ENCODE measurements at places on chromosomes 12 and 14.
A peak's percentile ranks its signal among the peaks of the same experiment; 100 is the strongest.

DNA sequence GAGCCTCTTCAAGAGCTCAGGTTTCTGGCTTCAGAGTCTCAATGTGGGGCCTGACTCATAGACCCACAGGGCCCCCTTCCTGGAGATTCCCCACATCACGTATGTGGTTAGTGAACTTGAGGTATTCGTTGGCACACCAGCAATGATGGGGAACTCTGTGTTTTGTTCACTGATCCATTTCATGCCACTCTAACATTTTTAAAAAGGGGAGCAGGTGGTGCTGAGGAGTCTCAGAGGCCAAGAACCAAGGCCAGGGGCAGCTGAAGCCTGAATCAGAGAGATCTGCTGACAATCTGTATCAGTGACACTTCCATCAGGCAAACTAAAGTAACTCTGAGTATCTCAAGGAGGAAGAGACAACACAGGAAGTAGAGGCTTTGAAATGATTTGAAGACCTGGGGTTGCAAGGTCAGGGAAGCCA is 323.4 kb downstream of the VRK1 start:
- DNase-seq = peak; percentile 37

- DNase-seq = no peak
Observed at GRCh38 chr12:23368590-23368989, 580.9 kb downstream of the SOX5 start.

GRCh38 chr14:70999117-70999516 is 91.9 kb downstream of the PCNX1 start:
- DNase-seq = no peak

DNA sequence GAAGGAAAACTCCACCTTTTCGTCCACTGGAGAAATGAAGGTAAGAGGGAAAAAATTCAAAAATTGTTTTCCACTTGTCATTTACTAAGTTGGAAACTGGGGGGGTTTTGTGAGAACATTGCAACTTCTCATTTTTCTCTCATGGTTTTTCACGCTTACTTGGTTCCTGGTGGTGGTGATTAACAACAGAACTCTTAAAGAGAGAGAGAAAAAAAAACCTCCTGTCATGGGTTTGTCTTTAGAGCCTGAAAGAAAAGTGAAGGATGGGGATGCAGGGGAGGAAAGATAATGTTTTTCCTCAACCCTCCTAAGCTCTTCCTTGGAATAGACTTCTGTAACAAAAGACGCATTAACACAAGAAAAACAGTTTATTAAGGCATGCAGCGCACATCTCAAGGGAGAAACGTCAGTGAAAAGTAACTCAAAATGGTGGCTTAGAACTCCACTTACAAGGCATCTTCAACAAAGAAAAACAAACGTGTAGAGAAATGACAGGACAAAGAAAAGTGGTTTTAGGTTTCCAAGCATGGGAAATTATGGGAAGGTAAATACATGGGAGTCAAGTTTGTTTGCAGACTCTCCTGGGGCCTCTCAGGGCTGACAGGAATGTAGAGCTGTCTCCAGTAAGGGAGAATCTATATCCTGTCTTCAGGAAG is 81.9 kb upstream of the ATF7IP start:
- no peak for DNase-seq

DNA sequence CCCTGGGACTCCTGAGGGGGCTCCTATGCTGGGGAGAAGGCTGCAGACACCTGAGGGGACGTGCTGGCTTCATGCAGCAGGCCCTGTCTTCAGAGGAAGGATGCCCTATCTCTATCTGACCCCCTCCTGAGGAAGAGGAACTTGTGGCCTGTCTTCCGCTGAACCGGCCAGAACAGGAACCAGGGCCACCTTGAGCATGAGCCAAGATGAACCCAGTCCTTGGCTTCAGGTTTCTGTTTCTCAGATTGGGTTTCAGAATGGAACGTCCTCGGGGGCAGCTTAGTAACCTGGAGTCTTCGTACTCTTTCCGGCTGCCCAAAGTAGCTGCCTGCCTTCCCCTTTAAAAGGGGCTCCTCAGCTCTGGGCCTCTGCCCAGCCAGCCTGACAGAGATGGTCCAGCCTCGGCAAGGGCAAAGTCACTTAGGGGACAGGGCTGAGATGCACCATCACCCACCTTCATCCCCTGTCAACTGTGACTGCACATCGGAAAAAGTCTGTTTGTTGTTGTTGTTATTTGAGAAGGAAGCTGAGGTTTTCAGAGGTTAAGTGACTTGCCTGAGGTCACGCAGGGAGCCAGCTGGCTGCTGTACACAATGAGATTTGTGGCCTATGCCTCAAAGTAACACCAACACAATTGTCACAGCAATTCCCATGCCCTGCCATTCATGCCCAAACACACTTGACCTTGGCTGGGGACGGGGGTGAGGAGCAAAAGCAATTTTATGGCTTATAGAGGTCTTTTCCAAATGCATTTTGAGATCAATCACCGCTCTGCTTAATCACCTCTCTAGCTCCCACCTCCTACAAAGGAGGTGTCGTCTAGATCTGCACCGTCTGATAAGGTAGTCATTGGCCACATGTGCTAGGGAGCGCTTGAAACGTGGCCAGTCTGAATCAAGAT is 13.4 kb downstream of the ASB2 start:
- peak; percentile 64 for DNase-seq

GRCh38 chr12:52575948-52576347 is 2.3 kb upstream of the KRT74 start:
- no peak for DNase-seq

GRCh38 chr12:53624956-53625355 is 1.2 kb downstream of the ATF7 start:
- DNase-seq = no peak

DNA sequence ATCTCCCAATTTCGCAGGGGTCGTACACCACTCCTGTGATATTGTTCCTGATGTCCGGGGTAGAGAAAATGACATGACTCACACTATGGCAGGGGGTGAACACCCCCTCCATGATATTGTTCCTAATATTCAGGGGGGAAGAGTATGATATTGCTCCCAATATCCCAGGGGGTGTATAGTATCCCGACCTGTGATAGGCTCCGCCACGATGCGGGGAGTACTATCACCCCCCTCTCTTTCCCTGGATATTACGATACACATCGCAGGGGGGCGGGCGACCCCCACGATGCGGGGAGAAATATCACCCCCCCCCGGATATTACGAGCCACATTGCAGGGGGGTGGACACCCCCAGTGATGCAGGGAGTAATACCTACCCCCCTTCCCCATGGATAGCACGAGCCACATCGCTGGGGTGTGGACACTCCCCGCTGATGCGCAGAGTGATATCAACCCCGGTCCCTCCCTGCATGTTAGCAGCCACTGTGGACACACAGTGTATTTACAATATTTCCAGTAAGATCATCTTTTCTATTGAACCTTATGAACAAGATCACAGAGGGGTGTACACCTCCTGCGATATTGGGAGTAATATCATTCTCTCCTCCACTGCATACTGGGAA is 17.7 kb downstream of the SMIM41 start:
- no peak for DNase-seq

DNA sequence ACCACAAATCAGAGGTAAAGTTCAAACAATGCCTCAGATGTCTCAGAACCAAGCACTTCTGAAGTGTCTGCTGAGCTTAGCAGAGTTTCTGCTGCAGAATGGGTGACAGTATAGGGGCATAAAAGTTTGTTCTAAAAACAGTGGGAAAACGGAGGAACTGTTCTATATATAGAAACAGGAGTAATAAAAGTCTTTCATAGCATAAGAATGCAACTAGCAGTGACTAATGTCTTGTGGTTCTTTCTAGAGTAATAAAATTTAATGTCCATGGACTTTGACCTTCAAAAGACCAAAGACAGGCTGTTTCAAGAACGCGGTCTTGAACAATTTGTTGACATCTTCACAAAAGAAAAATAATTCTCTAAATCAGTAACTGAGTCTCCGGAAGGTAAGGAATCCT is 107.5 kb upstream of the FAR2 start:
- no peak for DNase-seq

- no peak for DNase-seq
Observed at GRCh38 chr14:99728981-99729451, 44.9 kb downstream of the CYP46A1 start.

DNA sequence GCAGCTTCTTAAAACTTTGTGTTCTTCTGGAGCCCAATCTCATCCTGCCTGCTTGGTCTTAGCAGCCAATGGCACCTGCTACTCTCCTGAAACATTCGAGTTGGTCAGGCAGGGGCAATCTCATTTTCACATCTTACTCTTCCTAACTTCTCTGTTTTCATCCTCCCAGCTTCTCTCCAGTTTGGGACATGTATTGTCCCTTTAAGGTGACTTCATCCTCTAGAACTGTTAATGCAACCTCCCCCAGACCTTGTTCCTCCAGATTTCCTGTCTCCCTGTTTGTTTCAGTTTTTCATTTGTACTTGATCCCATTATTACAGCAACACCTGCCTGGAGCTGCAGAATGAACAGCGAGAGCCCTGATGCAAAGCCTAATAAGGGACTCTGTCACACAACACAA is 31.3 kb downstream of the SERPINA11 start:
- no peak for DNase-seq

DNA sequence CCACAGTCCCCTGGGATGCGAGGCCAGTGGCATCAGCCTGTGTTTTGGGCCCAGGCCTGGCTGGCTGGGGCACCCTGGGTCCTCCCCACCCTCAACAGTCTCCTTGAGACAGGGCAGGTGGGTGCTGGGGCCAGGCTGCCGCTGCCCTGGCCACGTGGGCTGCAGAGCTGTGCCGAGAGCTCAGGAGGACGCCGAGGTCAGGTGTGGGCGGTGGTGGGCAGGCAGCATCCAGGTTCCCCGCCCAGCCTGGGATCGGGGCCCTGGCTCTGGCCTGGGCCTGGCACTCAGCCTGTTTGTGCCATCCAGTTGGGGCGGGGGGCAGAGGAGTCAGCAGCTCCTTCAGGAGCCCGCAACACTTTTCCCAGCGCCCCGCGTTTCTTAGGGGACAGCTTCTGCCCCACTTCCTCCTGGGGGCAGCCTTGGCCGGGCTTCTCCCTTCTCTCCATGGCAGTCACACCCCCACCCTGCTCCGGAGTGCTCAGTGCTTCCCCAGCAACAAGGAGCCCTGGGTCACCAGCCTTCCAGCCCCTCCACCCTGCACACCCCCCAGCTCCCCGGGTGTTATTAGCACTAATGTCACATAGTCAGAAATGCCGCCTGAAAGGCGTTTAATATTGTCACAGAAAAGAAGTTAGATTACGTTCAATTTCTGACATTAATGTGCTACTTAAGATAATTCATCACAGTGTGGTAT is 30.8 kb downstream of the KIF26A start:
- no peak for DNase-seq

DNA sequence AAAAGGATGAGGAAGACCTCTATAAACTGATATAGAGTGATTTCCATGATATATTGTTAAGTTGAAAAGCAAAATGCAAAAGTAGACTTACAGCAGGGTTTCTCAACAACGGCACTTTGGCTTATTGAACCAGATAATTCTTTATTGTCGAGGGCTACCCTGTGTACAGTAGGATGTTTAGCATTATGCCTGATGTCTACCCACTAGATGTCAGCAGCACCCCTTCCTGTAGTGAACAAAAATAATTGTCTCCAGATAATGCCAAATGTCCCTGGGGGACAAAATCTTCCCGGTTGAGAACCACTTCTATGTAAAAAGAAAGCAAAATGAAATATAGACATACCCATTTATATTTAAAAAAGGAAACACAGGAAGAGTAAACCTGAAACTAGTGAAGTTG is 32.4 kb downstream of the ABCD2 start:
- peak; percentile 24 for DNase-seq

DNA sequence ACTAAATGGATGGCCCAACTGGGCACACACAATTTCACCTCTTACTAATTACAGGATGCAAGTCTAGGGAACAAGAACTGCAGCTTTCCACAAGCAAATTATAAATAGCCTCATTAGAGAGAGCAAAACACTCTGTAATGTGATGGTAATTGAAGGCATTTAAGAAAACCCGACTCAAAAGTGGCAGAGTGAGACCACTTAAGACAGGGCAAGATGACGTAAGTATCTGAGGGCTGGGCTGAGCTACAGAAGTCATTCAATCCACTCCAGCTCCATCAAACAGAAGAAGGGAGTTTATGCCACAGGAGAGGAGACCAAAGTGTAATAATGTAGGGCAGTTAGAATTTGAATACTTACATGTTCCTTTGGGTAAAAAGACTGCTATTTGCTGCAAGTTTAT is 90.3 kb downstream of the PRKAB1 start:
- no peak for DNase-seq

DNA sequence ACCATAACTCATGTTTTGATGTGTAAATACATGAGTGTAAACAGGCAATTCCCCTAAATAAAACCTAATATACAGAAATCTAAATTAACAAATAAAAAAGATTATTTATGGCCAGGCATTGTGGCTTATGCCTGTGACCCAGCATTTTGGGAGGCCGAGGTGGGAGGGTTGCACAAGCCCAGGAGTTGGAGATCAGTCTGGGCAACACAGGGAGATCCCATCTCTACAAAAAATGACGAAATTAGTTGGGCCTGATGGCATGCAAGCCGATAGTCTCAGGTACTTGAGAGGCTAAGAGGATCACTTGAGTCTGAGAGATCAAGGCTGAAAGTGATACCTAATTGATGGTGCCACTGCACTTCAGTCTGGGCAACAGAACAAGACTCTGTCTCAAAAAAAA is 48.7 kb downstream of the BCAT1 start:
- DNase-seq = no peak

- DNase-seq = no peak
Observed at GRCh38 chr12:67358781-67359338, 89.7 kb downstream of the CAND1 start.

- DNase-seq = no peak
Observed at GRCh38 chr12:103444983-103445382, 50.8 kb downstream of the C12orf42 start.

DNA sequence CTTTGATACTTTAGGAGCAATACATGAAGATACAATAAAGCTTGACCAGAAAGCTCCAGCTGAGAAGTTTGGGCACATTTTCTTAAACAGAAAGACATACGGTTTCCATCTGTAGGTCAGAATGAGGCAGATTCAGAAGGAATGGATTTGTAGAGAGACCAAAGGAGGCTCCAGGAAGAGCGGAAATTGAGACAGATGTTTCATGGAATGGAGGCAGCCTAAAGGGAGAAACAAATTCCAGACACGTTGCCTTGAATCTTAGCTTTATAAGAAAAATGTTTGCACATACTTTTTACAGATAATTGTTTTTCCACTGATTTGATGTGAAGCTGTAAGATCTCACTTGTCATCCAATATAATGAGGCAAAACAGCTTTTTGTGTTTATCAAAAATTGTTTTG is 24.8 kb downstream of the EPYC start:
- DNase-seq = no peak

- no peak for DNase-seq
Observed at GRCh38 chr14:67710209-67710608, 8.5 kb downstream of the RDH12 start.

DNA sequence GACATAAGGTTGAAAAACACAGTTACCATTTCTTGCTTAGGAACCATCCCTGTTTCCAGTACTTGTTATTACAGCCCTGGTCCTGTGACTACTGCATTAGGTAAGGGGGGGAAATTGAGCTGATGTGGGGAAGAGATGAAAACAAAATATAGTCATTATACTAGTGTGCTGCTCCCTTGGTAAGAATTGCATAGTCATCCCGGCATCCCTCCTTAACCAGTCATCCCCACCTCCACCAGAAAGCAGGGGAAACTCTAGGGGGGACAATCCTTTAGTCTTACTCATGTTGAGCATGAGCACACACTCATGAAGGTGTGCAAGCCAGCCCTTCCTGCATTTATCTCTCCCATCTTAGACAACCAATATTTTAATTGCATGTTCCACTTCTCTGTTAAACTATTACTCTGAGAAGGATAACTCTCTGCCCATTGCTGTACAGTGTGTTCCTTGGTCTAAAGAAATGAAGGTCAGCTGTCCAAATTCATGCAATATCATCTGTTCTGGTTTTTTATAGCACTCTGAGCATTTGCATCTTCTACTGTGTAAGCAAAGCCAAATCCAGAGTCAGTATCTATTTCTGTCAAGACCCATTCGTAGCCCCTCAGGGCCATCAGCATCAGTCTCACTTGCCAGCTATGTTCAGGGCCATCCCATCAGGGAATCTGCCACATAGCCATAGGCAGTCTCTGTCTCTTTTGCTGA is 46.8 kb downstream of the TMEM30B start:
- DNase-seq = no peak
